ENCODE measurements at places on chromosomes 13 and 19. TPM values are rescaled to one million over a fixed set of nuclear protein-coding genes. Genes with fewer than 3 reads are reported as not detected.

Gene MISP
- 0.09 TPM for total RNA-seq

Gene ATP4A
- total RNA-seq: not detected

Gene OR7A5
- total RNA-seq: not detected

Gene ZNF776
- 8.1 TPM for total RNA-seq

Gene KIR2DL3
- not detected for total RNA-seq

Gene IGFL2
- 0.09 TPM for total RNA-seq

Gene PCDH20
- total RNA-seq: not detected

Gene SIGLEC5
- not detected for total RNA-seq

Gene BRME1
- total RNA-seq: 1.5 TPM

Gene THSD1
- total RNA-seq: 4.8 TPM

Gene GIPC3
- 0.33 TPM for total RNA-seq

Gene SEMA6B
- total RNA-seq: 1.7 TPM
